NK-92 treated with Interleukin-12 subunit alpha and Interleukin-12 subunit beta, amount 100 ng/mL, for 24 hours (cell line): ENCODE measurements at places on chromosomes 6 and 20.

DNA sequence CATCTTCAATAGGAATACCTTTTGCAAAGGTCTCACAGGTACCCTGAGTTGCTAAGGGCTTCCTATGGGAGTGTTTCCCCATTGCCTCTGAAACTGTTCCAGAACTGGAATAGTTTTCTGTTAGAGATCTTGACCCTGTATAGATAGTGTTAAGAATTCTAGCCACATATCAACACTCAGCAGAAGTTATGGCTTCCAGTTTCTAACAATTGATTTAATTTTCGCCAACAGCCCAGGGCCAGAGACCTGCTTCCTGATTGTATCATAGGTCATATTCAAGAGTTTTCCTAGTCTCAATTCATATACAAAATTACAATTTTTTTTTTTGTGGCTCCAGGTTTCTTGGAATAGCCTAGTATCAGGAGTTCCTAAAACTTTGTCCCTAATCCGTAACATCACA, 61.0 kb downstream of the PXDC1 start:
- no peak for DNase-seq

DNA sequence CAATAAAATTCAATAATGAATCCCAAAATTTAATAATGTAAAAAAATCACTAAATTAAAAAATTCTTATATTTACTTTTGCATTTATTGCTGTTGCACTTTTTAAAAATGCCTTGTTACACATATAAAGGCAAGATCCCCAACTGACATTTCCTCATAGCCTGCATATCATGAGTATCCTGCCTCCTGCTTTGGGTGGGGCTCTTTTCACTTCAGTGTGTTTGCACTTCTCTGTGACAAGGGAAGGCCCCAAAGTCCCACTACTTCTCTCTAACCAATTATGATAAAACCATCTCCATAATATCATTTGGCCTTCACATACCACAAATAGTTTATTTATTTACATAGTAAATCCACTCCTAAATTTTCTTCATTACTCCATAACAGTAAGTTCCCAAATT, 446.1 kb upstream of the MARCKS start:
- no peak for DNase-seq

GRCh38 chr6:111846492-111847409, 26.5 kb downstream of the FYN start:
- DNase-seq: no peak

DNA sequence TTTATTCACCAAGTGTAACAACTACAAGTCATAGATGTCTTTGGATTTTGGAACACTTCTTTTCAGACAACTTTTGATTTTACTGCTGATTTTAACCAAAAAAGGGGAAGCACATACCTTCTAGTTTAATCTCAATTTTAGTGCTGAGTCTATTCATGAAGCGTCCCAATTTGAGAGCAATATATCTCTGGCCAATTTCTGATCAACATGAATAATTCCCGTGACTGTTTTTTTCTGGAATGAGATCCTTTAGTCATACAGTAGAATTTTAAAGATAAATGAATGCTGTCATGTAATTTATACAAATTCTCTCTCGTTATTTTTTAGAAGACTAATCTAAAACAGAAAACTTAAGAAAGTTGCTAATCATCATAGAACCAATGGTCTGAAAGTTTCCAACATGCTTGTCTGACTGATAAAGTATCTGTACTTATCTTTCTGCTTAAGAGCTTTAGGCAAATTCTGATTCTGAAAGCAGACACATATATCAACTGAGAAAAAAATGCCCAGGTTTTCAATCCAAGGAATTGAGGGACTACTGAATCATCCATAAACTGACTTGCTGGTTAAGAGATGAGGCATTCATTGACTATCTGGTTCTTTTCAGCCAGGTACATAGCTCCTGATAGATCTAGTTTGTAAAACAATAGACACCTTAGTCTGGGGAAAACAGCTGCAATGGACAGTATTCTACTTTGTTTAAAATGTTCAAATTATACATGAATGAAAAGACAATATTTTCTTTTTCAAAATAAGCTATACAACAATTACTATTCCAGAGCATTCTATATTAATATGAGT, 657.5 kb downstream of the RFPL4B start:
- DNase-seq: no peak

GRCh38 chr6:170584954-170585498, 589 bp upstream of the PDCD2 start:
- no peak for DNase-seq

DNA sequence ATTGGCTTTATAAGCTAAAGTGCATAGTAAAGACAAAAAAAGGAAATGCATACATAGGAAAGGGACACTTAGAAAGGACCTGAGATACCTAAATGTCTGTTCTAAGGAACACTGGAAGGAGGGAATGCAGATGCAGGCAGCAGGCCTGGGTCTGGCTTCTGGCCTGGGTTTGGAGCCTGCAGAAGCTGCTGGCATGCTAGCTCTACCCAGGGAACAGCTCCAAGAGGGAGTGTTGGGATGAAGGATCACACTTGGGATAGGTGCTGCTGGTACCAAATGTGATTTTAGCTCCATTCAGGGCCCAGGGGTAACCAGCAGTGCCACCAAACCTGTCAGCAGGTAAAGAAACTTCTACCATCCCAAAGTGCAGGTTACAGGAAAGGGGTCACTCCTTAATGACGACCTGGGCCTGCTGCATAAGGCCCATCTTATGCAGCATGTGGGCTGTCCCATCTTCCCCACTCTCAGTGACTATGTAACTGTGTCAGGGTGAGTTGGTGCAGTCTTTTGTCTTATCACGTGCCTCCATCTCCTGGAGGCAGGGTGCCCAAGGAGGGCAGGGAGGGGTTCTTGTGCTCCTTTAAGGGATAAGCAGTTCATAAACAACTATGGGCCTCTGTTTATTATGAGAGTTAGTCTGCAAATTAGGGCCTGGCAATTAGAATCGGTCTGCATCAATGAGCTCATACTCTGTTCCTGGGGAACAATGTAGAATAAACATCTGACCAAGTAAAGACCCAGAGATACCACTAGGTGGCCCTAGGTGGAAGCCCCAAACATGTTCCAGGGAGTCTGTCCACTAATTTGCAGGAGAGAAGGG, 26.9 kb downstream of the DDX27 start:
- DNase-seq: no peak

GRCh38 chr20:3927486-3928291, 38.5 kb downstream of the PANK2 start:
- no peak for DNase-seq

GRCh38 chr6:4472969-4473642, 303.1 kb upstream of the CDYL start:
- DNase-seq: no peak

GRCh38 chr6:104596091-104596490, 263.6 kb downstream of the HACE1 start:
- DNase-seq: no peak

GRCh38 chr6:2147766-2148448, 97.5 kb downstream of the GMDS start:
- no peak for DNase-seq

GRCh38 chr6:28312939-28313338, 23.0 kb downstream of the ZSCAN31 start:
- DNase-seq: no peak

GRCh38 chr6:21845439-21846140, 252.0 kb downstream of the SOX4 start:
- DNase-seq: no peak

- no peak for DNase-seq
Observed at GRCh38 chr6:105750089-105750488, 336.0 kb upstream of the PRDM1 start.

GRCh38 chr6:127768745-127769144, 132.1 kb downstream of the THEMIS start:
- DNase-seq: no peak

- no peak for DNase-seq
Observed at GRCh38 chr20:62768551-62769287, 27.6 kb upstream of the MRGBP start.

GRCh38 chr6:105359419-105360370, 43.2 kb downstream of the PREP start:
- DNase-seq: no peak

DNA sequence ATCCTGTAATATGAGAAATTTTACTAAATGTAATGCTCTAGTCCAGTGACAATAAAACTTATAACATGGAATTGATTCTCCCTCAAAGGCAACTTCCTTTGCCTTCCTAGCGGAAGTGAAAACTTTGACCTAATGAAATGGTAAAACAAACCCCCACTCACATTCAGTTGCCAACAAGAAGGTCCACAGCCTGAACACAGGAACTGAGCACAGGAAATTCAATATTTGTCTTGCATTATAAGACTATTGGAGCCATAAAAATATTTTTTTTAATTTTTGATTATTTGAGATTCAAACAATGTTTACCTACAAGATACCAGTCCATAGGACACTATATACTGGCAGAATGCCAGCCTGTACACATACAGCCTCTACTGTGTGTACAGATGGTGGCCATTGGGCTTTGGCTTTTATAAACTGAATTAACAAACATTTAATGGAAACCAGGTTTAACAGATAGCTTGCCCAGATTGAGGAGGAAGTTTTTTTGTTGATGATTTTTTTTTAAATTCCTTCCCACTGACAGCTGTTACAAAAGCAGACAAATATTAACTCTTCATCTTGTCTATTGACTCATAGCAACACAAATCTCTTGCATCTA, 481.5 kb upstream of the JAG1 start:
- no peak for DNase-seq

DNA sequence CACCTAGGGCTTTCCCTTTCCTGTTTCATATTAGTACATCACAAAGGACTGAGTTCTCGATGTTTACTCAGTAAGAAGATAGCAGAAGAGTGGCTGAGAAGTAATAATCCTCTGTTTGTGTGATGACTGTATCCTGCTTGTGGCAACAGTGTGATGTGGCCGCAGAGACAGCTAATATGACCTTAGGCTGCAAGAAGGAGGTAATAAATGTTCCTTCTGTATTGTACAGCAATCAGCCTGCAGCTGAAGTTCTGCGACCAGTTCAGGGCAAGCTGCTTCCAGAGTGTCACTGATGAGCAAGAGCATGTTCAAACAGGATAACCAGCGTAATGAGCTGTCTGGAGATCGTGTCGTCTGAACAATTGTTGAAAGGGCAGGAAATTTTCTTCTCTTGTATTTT, 70.9 kb downstream of the OPN5 start:
- no peak for DNase-seq

GRCh38 chr6:8170245-8170644, 67.9 kb upstream of the EEF1E1 start:
- DNase-seq: no peak

DNA sequence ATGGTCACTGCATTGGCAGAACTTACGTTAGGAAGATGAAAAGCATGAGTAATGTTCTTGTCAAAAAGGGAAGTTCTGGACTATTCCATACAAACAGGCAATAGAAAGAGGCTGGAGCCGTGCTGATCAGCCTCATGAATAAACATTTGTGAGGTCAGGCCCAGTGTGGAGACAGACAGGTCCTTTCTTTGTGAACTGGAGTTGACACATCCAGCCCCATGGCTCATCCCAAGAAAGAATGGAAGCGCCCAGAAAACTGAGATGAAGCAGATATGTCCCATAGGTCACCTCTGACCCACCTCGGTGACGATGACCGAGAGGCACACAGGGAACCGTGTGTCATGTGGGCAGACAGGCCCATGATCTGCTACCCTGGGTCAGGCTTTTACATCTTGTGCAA, 276.0 kb upstream of the SGK1 start:
- DNase-seq: no peak

GRCh38 chr20:36623444-36623843, 17.9 kb downstream of the RAB5IF start:
- DNase-seq: no peak

DNA sequence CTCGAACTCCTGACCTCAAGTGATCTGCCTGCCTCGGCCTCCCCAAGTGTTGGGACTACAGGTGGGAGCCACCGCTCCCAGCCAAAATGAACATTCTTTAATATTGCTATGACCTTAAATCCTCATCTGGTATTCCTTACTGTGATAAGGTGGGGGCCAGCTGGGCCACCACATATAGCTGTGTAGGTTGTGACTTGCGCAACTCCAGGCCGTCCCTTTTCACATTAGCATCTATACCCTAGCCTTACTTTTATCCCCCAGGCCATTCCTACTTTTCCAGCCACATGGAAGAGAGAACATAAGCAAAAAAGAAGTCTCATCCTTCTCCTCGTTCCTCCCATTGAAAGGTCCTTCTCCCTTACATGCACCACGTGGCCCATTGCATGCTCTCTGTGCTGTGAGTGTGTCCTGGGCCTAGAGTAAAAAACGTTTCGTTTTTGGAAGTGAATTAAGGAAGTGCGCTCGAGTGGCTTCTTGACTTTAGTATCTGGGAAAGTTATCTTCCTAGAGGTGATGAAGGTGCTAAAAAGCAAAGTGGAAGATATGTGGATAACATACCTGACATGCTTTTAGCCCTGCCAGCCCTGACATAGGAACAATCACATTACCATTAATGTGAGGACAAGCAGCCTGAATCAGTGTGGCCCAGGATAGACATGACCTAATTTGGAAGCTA, 56.8 kb upstream of the KIF13A start:
- DNase-seq: no peak

DNA sequence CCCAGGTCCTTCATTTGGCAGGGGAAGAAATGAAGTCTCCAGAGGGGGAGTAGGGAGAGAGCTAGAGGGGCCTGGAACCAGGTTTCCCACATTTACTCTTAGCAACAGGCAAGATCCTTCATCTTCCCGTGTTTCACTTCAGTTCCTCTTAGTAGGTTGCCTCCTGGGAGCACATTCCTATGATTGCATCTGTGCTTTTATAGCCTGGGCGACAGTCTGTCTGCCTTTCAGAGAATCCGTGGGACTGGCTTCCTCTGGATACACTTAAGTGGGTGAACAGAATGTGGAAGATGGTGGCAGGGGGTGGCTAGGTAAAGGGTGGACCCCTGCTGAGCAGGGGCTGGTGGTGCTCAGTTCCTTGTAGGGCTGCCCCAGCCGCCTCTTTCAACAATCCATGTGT, 33.4 kb downstream of the STK35 start:
- no peak for DNase-seq

DNA sequence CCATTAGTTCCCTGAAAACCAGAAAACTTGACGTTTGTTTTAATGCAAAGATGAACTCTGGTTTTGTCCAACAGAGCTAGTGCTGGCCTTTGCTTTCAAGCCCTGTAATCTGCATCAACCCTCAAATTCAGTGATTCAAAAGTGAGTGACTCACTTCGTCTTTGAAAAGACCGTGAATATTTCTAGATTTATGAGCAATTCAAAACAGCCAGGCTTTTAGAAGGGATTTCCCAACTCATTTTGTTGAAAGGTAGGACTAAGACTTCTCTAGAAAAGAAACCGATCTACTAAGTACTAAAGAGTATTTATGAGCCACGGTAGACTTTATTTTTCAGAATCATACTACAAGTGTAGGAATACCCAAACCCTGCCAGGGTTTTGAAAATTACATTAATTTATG, 121.5 kb downstream of the UST start:
- no peak for DNase-seq

DNA sequence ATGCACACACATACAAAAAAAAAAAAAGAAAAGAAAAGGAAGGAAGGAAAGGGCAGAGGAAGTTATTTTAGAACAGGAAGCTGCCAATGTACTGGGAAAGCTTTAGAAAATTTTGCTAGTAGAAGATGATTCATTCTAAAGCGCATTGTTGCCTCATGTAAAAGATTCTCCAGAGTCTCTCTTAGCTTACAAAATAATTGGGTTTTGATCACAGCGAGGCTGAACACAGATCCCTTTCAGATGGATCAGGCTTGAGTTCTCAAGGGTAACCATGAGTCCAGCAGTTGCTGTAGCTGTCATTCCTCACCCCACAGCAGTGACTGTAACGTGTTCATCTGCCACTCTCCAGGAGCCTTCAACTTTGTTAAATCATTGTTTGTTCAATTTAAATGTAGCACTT, 81.9 kb downstream of the PHACTR2 start:
- no peak for DNase-seq
